CD4-positive, alpha-beta T cell treated with Interleukin-10 for 1 hour (primary cell): ENCODE measurements at places on chromosomes 1 and 21.

GRCh38 chr1:232112076-232112475 lies 485.5 kb downstream of the DISC1 start:
- DNase-seq = no peak

- no peak for DNase-seq
Observed at GRCh38 chr1:203178083-203178482, 2.5 kb upstream of the MYBPH start.

DNA sequence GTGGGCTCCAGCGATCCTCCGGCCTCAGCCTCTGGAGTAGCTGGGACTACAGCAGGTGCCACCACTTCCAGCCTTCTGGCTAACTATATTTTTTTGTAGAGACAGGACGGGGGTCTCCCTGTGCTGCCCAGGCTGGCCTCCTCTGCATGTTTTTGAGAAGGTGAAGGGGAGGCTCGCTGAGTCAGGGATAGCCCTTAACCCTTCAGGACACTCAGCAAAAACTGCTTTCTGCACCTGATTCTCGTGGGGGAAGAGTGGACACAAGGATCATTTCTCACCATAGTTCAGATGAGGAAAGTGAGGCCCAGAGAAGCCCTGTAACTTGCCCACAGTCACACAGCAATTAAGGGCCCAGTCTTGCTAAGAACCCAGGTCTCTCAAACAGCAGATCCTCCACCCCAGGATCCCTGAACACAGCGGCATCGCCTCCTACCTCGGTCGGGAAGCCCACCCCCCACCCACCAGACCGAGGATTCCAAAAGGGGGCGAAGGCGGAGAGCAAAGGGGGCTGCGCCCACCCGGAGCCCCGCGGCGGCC lies 1.3 kb downstream of the FGR start:
- DNase-seq = no peak

- no peak for DNase-seq
Observed at GRCh38 chr1:207870306-207871031, 40.5 kb downstream of the CD34 start.

GRCh38 chr1:221171768-221172167 lies 292.5 kb downstream of the HLX start:
- no peak for DNase-seq

GRCh38 chr1:20609541-20609940 lies 20.6 kb downstream of the CDA start:
- no peak for DNase-seq

DNA sequence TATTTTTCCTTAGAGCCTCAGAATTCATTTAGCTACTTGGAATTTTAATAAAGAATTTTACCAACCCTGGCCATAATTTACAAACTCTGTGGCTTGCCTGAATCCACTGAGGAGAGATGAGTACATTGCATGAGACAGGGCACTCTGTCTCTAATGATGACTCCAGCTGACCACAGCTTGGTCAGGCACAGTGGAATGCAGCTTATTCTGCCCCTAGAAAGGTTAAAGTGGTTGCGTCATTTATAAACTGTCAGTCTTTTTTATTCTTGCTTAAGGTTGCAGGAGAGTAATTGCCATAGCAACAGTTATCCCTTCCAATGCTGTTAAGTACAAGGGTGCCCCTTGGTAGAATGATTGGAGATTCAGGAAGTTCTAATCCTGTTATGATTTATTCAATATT lies 28.3 kb downstream of the PDE4B start:
- DNase-seq = no peak
